ENCODE measurements at places on chromosomes 5 and 9. TPM values are rescaled to one million over a fixed set of nuclear protein-coding genes. Genes with fewer than 3 reads are reported as not detected.

The GADD45G gene
- total RNA-seq, result 2.1 TPM

The GRM6 gene
- total RNA-seq, result not detected

The TAF11L5 gene
- not detected for total RNA-seq

The ALDOB gene
- not detected for total RNA-seq

All from skeletal muscle tissue (tissue), 5 donors.